ENCODE measurements at places on chromosomes 7 and 10.

- no peak for DNase-seq
These were observed 116.6 kb upstream of the MACROH2A2 start for GRCh38 chr10:69936091-69936490.

DNA sequence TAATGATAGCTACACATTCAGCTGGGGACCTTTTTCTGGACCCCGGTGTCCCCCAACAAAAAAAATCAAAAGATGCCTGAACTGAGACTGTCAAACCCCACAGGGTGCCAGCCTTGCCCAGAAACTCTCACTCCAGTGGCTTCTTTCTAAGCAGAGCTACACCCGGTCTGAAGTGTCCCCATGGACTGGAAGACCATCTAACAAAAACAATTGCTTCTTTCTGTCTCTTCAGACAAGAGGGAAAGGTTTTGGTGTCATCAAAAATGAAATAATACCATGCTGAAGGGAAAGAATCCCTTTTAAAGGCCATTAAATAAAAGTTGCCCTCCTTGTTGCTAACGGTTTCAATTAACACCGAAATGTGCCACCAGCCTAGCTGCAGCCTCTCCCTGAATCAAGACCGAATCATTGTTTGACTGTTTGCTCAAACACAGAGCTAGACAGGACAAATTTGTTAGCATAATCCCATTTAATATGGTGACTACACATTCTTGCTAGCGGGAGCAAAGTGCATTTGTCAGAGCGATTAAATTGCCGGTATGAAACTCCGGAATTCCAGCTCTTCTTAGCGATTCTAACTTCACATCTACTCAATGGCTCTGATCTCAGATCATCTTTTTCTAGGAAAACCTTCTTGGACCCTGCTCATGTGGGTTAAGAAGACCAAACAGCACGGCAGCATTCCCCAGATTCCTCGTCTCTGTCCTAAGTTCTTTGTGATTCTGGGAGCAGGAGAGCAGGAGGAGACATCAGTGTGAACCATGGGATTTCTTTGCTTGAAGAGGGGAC is 397.5 kb upstream of the PRKCQ start:
- DNase-seq: no peak

GRCh38 chr7:31284106-31284505 is 56.4 kb downstream of the NEUROD6 start:
- no peak for DNase-seq

DNA sequence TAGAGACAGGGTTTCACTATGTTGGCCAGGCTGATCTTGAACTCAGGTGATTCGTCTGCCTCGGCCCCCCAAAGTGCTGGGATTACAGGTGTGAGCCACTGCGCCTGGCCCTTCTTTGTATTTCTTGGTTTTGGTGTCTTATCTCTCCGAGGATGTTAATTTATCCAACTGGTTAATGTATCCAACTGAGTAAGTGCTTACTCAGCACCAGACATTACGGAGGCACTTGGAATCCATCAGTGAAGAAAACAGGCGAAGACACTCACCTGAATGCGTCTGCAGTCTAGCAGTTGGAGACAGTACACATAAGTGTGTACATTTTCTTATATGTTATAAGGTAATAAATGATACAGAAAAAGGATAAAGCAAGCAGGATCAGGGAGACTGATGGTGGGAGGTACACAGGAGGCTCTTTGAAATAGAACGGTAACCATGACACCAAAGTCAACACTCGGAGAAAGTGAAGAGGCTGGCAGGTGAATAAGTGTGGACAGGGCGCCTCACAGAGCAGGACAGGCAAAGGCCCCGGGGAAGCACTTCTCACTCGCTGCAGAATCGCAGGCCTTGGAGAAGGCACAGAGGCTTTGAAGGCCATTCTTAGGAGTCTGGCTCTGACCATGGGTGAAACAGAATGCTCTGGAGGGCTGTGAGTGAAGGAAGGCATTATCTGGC is 73.1 kb downstream of the LANCL2 start:
- DNase-seq: no peak

DNA sequence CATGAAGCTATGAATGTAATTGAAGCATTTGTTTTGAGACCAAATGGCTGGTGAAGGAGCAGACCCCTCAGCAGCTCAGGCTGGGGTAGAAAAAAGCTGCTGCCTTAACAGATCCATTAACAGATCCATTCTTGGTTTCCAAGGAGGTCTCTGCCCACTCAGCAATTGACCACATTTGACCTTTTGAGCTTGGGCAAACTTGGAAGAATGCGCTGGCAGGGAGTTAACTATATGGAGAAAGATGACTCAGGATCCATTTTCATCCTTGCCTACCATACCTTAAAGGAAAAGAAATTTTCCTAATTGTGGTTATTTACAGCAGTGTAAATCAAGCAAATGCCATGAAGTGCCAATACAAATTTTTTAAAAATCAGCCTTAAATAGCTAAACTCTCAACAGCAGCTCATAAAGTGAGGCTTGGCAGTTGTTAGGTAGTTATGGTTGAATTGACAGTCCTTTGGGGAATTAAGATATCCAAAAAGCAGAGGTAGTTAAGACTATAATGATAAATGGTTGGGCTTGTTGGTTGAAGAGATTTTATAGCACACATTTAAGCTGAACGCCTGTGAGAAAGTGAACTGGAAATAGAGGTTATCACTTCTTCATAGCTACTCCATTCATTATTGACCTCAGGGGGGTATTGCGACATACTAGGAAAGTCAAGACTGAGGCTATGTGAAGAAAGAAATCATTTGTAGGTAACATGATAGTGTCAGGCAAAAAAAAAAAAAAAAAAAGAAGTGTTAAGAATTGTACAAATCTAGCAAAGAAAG is 83.9 kb downstream of the MKX start:
- no peak for DNase-seq

- no peak for DNase-seq
These were observed 597 bp downstream of the APBB1IP start for GRCh38 chr10:26438534-26439341.

DNA sequence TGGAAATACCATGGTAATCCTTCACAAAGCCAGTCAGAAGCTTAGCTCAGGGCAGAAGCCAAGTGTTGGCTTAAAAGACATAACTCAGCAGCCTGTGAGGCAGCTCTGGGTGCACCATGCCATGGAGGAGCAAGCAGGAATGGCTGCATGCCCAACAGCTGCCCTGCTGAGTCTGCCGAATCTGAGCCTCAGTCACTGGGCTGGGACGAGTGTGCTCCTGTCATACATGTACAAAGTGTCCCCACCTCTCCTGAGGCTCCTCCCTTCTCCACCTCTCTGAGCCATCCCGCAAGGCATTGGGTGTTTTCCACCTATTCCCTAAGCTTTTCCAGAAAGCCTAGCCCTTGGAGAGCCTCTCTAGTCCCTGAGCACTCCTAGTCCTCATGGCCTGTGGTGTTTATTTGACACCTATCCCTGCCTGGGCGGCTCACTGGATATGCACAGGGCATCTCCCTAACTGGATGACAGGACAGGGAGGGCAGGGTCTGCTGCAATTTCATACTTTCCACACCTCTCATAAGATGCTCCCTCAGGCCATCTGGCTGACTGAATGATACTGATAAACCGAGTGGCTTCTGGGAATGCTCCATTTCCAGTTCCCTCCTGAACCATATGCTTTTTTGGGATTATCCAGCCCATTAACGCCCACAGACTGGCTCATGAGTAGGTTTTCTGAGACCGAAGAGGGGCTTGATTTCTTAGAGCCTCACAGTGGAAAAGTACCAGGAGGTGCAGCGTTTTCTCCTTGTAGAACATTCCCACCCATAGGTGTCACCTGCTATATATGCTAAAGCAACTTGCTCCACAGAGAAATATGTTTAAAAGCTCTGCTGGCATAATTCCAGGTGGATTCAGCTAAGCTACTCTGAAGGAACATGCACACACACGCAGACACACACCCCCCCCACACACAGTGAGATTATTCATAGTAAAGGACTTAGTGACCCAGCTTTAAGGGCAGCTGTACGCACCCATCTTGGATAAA is 199.3 kb downstream of the SNX10 start:
- DNase-seq: no peak

DNA sequence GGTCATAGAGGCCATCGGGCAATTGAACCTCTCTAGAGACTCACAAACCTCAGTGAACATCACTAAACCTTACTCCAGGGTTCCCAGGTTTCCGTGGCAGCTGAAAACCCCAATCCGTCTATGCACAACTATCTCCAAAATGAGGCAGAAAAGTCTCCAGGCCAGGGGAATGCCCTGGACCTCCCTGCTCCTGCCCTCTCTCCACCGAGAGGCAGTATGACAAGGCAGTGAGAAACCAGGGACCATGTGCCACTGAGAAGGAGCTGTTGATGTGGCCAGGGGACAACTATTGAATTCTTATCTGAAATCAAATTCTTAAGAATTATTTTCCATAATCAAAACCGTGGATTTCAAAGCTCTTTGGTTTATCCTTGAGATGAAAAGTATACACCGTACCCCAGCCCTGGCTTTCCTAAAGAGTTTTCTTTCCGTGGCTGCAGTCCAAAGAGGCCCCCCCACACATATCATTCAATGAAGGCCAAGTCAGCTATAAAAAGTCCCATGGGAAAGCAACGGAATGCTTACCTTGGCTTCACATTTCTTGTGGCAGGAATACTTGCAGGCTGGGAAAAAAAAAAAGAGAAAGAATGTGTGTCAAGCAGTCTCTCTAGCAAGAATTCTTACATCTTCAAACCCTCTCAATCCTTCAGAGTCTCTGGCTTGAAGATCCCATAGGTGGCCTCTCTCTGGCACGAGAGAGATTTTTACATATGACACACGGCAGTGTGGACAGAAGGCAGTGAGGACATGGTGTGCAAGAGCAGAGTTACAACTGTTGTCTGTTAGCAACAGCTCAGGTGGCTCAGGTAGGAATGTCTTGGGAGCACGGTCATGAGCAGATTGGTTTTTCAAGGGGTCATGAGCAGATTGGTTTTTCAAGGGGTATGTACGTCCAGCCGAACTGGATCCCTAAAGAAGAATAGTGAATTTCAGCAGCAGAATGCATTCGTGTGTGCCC is 75.2 kb downstream of the TNS3 start:
- no peak for DNase-seq

- DNase-seq: no peak
These were observed 24.4 kb upstream of the ZNF467 start for GRCh38 chr7:149797771-149798170.

DNA sequence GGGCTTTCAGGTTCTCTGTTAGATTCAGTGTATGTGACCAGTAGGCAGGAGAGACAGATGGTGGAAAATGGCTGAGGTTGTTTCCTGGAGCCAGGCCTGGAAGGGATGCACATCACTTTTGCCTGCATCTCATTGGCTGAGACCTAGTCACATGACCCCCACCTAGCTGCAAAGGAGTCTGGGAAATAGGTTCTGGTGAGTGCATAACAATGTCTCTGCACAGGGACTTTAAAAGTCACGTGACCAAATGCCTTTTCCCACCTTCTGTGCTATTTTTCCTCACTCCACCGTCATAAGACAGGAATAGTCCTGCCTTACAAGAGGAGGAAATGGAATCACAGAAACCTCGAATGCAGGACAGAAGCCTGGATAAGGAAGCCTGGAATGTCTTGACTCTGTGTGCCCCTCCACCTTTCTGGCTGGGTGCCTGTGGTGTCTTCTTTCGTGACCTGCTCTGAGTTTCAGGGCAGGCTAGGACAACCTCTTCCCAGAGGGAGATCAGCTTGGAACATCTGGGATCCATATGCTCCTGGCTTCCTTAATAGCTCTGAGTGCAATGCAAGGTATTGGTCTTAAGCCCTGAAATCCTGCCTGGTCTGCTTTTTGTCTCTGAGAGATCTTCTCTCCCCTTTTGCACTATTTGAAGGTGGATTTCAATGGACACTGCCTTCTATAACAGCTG is 139.9 kb upstream of the ZNF438 start:
- no peak for DNase-seq

DNA sequence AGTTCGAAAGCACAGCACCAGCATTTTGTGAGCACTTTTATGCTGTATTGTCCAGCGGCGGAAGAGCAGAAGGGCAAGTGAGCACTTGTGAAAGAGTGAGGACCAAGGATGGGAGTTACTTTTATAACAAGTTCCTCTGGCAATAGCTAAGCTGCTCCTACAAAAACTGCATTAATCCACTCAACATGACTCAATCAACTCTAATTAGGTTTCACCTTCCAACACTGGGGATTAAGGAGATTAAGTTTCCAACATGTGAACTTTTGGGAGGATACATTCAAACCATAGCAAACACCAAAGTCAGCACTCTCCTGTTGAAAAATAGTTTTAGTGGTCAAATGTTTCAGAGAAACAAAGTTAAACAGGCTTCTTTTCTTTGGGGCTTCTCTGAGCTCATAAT is 844.5 kb downstream of the REEP3 start:
- no peak for DNase-seq

All from dorsolateral prefrontal cortex (tissue), 122 donors.